ENCODE measurements at places on chromosomes 3 and 15. TPM values are rescaled to one million over a fixed set of nuclear protein-coding genes. Genes with fewer than 3 reads are reported as not detected.

The CCDC33 gene
- not detected for total RNA-seq

- H3K27me3 ChIP-seq: no peaks in the 10 kb centered on the region
- no peak for DNase-seq
- peaks cover 12% of the 10 kb centered on the region for H3K4me1 ChIP-seq
- H3K36me3 ChIP-seq: peaks cover 28% of the 10 kb centered on the region
Measured at GRCh38 chr15:41278319-41278718, 47.3 kb downstream of the CHP1 start.

DNA sequence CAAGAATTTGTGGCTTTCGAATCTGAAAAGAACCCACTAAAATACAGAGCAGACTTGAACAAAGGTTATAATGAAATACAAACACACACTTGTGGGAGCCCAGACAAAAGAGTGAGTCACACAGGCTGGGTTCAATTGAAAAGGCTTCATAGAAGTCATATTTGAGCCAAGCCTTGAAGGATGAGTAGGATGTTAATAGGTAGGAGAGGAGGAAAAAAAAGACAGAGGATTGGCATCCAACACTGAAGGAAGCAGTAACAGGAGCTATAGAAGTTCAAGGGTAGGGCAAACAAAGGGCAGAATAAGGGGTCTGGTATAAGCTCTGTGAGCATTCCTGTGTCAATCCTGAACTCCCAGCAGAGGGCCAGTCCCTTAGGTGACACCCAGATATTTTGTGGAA, 325.4 kb downstream of the FOXP1 start:
- DNase-seq: no peak
- H3K27me3 ChIP-seq: no peaks in the 10 kb centered on the region
- H3K36me3 ChIP-seq: peaks cover 12% of the 10 kb centered on the region
- peak overlapping the region; percentile 23 for H3K27ac ChIP-seq
- H3K4me1 ChIP-seq: peaks cover 28% of the 10 kb centered on the region

DNA sequence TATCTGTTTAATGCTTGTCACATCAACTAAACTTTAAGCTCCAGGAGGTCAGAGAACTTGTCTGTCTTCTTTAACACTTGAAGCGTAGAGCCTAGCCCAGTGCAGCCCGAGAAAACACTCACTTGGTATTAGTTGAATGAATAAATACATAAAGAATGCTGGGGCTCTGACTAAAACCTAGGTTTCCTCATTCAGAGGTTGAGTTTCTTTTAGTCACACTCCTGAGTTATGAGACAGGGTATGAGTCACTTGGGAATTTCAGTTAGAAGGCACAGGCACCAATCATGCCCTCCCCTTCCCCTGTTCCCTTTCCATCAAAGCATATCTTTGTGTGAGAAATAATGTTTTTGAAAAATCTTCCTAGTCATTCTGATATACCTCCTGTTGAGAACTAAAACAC, 589.8 kb upstream of the DPPA4 start:
- no peaks in the 10 kb centered on the region for H3K4me1 ChIP-seq
- DNase-seq: no peak
- no peaks in the 10 kb centered on the region for H3K27me3 ChIP-seq

DNA sequence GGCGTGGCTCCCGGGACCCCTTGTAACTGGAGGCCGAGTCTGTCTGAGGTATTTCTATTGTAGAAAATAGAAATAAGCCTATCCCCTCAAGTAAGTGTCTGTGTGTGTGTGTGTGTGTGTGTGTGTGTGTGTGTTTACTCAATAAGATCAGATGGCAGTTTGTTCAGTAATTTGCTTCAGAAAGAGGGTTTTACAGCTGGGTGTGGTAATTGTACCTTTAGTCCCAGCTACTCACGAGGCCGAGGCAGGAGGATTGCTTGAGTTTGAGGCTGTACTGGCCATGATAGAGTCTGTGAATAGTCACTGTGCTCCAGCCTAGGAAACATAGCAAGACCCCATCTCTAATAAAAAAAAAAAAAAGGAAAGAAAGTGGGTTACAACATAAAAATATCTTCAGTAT, 8.7 kb downstream of the SPINT1 start:
- H3K27me3 ChIP-seq: no peaks in the 10 kb centered on the region
- no peak overlapping the region for H3K27ac ChIP-seq
- no peaks in the 10 kb centered on the region for H3K36me3 ChIP-seq
- no peak overlapping the region for H3K4me3 ChIP-seq
- DNase-seq: no peak

DNA sequence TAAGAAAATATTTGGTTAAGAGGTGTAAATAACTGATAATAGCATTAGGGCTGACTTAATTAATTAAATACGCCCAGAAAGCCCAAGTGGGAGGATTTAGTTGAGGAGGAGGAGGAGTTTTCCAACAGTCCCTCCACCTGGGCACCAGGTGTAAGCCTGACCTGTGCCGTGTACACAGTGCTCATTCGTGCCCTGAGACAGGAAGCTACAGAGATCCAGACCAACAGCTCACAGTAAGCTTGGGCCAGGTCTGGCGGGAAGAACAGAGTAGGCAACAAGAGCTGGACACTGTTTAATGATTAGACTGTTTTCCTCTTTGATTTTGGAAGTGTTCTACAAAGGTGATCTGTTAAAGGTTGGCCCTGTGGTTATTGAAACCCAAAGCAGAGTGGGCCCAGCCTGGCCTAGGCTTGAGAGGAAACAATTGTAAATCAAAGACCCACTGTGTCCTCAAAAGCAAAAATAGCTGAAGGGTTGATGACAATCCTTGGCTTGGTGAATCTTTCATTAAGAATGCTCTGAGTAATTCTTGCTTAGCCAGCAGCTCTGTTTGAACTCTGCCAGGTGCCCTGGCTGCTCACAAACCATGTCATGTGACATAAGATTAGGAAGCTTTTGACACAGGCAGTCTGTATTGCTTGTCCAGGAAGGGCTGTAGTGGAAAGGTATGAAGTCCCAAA, 13.8 kb downstream of the SQOR start:
- no peaks in the 10 kb centered on the region for H3K27me3 ChIP-seq
- no peak for DNase-seq
- H3K36me3 ChIP-seq: peaks cover 34% of the 10 kb centered on the region
- H3K27ac ChIP-seq: peak overlapping the region; percentile 14
- peaks cover 45% of the 10 kb centered on the region for H3K4me1 ChIP-seq

DNA sequence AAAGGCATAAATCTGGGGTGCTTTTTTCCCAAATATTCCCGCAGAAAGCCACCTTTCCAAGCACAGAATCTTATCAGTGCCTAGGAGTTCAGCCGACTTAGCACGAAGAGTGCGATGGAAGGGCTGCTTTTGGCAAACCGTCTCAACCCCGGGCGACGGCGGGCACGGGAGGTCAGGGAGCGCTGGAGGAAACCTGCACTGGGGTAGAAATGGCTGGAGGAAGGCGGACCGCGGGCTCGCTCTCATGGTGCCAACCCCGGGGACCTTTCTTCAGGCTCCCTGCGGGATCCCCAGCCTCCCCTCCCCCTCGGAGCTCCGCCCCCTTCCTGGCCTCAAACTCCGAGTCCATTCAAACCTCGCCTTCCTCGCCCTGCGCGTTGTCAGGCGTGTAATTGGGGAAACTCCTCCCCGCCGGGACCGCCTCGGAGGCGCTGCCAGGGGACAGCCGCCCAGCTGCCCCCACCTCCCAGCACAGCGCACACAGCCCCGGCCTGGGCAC, at the start of gene GABRG3:
GABRG3 (plus strand) TSS at position 470 of the 499 bp plus-strand sequence.
- H3K36me3 ChIP-seq: no peaks in the 10 kb centered on the region
- H3K4me3 ChIP-seq: no peak within 1 kb of the TSS
- peaks cover 15% of the 10 kb centered on the region for H3K27me3 ChIP-seq

GRCh38 chr15:88196961-88197360, 59.6 kb downstream of the NTRK3 start:
- no peak overlapping the region for H3K27ac ChIP-seq
- DNase-seq: no peak
- no peak overlapping the region for H3K4me3 ChIP-seq
- no peaks in the 10 kb centered on the region for H3K36me3 ChIP-seq
- no peaks in the 10 kb centered on the region for H3K4me1 ChIP-seq

DNA sequence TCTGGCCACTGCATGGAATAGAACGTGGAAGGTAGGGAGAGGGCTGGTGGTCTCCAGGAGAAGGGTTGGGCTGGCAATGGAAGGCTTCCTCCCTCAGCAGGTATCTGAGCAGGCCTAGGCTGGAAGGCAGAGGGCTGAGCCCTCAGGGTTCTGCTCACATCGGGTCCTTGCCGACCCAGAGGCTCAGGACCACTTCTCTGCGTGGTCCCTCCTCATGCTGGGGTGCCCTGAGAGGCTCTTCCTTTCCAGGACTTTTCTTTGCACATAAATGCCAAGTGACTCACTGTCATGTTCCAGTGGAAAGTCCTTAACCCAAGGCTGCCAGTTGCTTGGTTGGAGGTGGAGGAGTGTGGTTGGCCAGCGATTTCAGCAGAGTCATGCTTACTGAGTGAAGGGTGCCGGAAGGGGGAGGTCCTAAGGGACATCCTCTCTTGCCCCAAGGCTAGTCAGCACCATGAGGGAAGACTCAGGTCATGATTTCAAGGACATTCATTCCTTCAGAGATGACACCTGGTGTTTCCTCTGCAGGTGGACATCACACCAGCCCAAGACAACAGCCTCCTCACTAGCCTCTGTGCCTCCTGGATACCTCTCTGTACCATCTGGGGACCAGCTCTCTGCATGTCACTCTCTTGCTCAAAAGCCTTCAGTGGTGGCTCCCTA, 8.2 kb downstream of the SLC6A6 start:
- H3K36me3 ChIP-seq: peaks cover 24% of the 10 kb centered on the region
- H3K4me1 ChIP-seq: peaks cover 40% of the 10 kb centered on the region
- H3K27ac ChIP-seq: peak overlapping the region; percentile 72

DNA sequence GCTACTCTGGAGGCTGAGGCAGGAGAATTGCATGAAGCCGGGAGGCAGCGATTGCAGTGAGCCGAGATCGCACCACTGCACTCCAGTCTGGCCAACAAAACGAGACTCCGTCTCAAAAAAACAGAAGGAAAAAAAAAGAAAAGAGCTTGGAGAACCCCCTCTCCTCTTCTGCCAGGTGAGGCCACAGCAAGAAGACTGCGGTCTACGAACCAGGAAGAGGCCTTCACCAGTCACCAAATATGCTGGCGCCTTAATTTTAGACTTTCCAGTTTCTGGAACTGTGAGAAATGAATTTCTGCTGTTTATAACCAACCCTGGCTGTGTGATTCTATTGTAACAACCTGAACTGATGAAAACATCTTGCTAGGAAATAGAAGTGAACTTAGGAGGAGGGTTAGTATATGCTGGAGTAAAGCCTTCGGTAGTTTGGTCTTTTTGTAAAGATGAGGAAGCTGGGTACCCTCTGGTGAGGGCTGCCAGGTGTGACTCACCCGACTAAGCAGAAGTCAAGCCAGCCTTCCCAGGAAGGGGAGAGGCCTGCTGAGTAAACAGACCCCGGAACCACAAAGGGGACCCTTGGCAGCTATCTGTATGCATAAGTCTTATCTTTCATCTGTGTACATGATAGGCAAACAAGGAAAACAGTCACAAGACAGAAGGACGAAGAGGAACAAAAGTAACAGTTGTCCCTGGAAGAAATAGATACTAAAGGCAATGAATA, 78.7 kb downstream of the KLF13 start:
- H3K27me3 ChIP-seq: peaks cover 4% of the 10 kb centered on the region
- peak overlapping the region; percentile 58 for H3K4me3 ChIP-seq
- no peak for DNase-seq
- H3K27ac ChIP-seq: peak overlapping the region; percentile 88
- H3K4me1 ChIP-seq: peaks cover 35% of the 10 kb centered on the region

All from activated CD8-positive, alpha-beta T cell treated with anti-CD3 and anti-CD28 coated beads, Interleukin-2, amount 10 ng/mL, durations not matched to agents 7 days and 5 days (primary cell).